ENCODE measurements at places on chromosomes 5 and 9. TPM values are rescaled to one million over a fixed set of nuclear protein-coding genes. Genes with fewer than 3 reads are reported as not detected.

GRCh38 chr5:56733580-56733979, 81.8 kb upstream of the MAP3K1 start:
- DNase-seq = no peak

Gene LCN6
- total RNA-seq = 20.2 TPM

DNA sequence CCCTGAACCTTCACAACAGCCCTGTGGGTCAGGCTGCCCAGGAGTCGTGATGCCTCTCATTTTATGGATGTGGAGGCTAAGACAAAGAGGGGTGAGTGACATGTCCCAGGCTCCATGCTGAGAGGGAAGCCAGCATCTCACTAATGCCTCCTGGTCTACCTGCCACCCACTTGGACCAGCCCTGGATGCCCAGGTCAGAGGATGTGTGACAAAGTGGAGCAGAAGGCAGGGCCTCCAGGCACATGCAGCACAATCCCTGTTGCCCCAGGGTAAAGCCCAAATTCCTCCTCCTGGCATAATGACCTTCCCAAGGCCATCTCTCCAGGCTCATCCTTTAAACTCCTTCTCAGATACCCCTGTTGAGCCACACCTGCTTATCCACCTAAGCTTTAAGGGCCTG, 51.4 kb upstream of the XPA start:
- DNase-seq = no peak

Gene SYNPO
- 36.5 TPM for total RNA-seq

Gene BAAT
- total RNA-seq = not detected

Gene ACTL7A
- total RNA-seq = not detected

Gene CNTRL
- 14.1 TPM for total RNA-seq

GRCh38 chr5:179264053-179264782, 81.0 kb downstream of the ADAMTS2 start:
- DNase-seq = no peak

Gene GFPT2
- total RNA-seq = 114 TPM

DNA sequence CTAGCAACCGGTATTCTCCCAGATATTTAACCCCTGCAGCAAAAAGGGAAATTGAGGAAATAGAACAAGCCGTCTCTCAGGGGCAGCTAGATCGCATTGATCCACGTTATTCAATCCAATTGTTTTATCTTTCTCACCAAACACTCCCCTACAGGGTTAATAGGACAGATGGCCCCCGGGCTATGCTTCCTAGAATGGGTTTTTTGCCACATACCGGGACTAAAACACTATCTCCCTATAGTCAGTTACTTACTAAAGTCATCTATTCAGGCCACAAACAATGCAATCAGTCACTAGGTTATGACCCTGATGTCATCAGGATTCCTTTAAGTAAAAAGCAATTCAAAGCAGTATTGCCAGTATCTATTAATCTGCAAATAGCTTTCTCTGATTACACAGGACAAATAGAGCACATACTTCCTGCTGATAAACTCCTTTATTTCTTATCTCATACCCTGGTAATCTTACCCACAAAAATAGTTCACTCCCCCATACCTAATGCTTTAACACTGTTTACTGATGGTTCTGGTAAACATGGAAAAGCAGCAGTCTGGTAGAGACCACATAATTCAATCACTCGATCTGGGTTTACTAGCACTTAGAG, 159.0 kb downstream of the CPLANE1 start:
- no peak for DNase-seq
